Mesothelial cell of epicardium (in vitro differentiated cells): ENCODE measurements at places on chromosomes 2 and 18.

DNA sequence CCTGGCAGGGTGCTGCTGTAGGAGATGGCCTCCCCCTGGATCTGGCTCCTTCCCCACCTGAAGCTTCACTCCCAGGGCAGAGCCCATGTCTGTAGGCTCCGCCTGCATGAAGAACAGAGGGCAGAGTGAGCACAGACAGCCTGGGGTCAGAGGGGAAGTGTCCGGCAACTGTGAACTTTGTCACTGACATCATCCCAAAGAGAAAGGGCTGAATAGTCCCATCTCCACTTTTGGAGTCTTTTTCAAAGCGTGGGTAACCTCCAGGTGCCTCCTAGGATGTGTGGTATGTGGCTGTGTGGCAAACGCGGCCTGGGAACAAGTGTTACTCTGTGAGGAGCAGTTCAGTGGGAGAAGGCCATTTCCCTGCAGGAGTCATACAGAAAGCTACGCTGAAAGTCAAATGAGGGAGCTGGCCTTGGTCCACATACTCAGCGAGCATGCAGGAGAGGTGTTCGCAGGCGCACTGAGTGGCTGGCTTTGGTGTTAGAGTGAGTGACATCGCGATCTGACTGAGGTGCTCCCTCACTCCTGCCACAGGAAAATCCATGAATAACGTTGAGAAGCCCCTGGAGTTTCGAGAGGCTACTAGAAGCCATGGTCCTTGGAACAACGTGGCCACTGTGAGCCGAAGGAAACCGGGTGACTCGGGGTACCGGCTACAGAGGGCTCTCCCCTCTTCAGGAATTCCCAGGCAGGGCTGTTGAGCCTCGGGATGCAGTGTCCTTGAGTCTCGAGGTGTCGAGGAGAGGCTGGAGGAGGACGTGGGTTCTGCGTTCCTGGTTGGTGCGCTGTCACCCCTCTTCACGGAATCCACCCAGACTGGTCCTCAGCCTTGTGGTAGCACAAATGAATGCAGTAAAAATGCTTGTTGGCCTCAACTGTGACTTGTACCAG, 54.7 kb downstream of the CABLES1 start:
- DNase-seq, result no peak

DNA sequence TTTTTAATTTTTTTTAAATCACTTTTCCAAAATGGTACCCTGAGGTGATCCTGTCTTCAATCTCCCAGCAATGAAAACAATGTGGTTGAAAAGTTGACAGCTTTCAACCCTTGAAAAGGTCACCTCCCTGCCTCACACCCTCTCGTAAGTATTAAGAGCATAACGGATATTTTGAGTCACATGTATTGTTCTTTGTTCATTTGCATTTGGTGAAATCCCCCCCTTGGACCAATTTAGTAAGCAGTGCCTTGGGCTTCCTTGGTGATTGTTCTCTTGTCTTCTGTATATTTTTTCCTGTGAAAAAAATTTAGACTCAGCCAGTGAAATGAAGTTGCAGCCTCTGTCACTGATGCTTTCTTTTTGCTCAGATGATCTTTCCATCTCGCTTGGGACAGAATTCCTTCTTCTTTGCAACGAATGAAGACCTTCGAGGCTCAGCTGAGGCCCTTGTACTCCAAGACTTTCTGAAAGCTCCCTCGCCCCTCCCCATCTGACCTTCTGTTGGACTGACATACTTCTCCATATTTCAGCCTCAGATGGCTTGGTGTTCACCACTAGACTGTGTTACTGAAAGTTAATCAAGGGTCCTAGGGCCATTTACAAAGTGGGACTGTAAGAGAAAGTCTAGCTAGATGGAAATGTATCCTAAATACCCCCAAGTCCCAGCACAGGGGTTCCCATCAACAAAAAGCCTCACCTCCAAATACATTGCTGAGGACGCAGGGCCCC, 158.4 kb downstream of the BCL2 start:
- DNase-seq, result no peak

GRCh38 chr2:3001615-3002560, 375.7 kb downstream of the EIPR1 start:
- no peak for DNase-seq

- peak; percentile 21 for DNase-seq
Measured at GRCh38 chr18:75139226-75139911, 69.6 kb downstream of the PTGR3 start.
